ELR (cell line): ENCODE measurements at places on chromosomes 6 and 20.

GRCh38 chr6:30325150-30325872 lies 1.4 kb upstream of the TRIM39 start:
- DNase-seq, result peak; percentile 86

GRCh38 chr6:49790341-49790740 lies 3.3 kb upstream of the PGK2 start:
- no peak for DNase-seq

DNA sequence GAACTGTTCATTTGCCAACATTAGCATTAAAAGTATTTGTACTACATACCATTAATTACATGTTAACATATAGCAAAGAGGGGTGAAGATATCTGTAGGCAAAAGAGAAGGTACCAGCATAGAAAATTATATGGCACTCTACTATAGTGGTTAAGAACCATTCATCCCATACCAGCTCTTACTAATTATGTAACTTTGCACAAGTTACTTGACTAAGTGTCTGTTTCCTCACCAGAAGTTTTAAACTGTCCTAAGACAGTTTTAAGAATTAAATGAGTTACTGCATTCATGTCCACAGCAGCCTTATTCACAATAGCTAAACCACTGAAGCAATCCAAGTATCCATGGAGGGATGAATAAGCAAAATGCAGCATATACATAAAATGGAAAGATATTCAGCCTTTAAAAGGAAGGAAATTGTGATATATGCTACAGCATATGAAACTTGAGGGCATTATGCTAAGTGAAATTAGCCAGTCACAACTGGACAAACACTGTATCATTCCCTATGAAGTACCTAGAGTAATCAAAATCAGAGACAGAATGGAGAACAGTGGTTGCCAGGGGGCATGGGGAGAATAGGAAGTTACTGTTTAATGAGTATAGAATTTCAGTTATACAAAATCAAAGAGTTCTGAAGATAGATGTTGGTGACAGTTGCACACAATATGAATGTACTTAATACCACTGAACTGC lies 98.9 kb downstream of the RNGTT start:
- DNase-seq, result no peak

GRCh38 chr6:138736640-138737039 lies 36.9 kb upstream of the CCDC28A start:
- no peak for DNase-seq

GRCh38 chr6:45378334-45378926 lies 696 bp upstream of the SUPT3H start:
- DNase-seq, result no peak

- DNase-seq, result peak; percentile 78
Measured at GRCh38 chr20:11850901-11851300, 66.8 kb upstream of the BTBD3 start.

DNA sequence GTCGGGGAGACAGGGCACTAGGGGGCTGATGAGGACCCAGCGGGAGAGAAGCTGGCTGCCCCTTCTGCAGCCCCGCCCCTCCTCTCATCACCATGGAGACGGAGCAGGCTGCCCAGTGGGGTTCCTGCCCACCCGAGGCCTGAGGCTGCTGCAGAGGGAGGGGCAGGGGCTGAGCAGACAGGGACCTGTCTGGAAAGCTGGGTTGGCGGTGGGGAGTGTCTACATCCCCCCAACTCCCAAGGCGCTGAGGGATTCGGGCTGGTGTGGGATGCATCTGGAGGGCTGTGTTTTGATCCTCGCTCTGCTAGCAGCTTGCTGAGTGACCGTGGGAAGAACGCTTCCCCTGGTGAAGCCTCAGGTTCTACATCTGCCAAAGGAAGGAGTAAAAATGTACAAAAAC lies 1.2 kb upstream of the BPI start:
- DNase-seq, result no peak

DNA sequence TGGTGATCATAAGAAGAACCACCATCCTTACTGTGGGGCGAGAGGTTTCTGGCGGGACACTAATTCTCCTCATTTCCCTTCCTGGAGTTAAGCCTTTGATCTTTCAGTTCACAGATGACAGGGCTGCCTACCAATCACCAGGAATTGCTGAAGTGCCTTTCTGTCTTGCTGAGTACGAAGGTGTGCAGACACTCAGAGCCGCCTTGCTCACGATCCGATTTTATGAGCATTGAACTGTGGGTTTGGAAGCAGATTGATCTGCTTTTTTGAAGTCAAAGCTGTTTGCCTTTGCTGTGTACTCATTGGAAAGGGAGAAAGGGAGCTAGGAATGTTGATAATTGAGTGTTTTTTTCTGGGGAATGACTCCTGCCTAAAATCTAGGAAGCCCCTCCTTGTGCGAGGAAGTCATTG lies 129.1 kb upstream of the SALL4 start:
- no peak for DNase-seq

DNA sequence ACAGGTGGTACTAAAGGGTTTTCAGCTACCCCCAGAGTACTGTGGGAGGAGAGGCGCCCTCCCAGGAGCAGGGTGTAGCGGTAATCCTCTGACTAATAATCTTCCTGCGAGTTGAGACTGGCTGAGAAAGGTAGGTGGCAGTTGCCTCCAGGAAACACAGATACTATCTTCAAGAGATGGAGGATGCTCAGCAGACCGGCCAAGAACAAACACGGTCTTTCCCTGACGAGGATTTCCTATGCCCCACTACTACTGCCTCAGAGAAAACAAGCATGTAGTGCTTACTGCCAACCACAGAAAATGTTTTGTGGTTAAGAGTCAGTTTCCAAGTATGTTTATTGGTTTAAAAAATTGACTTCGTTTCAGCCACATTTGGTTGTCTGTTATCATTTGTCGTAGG lies 26.8 kb downstream of the C6orf89 start:
- peak; percentile 94 for DNase-seq

DNA sequence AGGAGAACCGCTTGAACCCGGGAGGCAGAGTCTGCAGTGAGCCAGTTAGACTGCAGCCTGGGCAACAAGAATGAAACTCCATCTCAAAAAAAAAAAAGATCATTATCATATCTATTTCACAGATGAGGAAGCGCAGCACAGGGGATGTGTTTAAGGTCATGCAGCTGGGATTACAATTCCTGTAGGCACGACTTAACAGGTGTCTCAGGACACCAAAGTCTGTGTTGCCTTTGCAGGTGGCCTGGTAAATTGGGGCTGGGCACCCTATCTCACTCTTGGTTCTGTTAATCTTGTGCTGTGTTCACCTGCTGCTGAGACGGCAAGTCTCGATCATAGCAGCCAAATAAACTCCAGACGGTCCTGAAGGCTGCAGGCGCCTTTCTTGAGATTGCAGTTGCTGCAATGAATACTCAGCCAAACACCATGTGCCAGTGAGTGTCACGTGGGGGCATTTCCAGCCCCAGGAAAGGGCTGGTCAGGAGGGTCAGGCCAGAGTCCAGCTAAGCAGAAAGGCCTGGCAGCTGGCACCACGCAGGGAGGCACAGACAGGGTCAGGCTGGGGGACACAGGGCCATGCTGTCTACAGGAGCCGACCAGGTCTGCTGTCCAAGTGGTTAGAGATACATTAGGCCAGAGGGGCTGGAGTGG lies 55.8 kb downstream of the FGD2 start:
- DNase-seq, result no peak

DNA sequence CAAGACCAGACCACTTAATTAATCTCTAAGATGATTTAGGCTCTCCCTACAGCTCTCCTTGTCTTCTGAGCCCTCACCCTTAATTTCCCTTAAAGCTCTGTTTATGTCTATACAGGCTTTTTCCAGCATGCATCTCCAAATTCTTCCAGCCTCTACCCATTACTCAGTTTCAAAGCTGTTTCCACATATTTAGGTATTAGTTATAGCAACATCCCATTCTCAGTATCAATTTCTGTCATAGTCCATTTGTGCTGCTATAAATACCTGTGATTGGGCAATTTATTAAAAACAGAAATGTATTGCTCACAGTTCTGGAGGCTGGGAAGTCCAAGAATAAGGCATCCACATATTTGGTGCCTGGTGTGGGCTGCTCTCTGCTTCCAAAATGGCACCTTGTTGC lies 2.3 kb upstream of the SERPINB1 start:
- no peak for DNase-seq

- peak; percentile 94 for DNase-seq
Measured at GRCh38 chr6:147675281-147675680, 166.8 kb downstream of the SAMD5 start.

GRCh38 chr6:20946022-20946421 lies 411.8 kb downstream of the CDKAL1 start:
- DNase-seq, result peak; percentile 57

GRCh38 chr6:39979461-39980328 lies 45.4 kb upstream of the MOCS1 start:
- no peak for DNase-seq

DNA sequence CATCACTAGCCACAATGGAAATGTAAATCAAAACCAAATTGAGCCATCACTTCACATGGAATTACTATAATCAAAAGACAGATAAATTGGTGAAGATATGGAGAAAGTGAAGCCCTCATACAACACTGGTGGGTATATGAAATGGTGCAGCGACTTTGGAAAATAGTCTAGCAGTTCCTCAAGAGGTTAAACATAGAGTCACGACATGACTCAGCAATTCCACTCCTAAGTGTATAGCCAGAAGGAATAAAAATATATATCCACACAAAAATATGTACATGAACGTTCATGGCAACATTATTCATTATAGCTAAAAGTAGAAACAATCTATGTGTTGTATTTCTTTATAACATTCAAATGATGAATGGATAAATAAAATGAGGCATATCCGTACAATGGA lies 33.1 kb upstream of the SH3BGRL2 start:
- no peak for DNase-seq

- no peak for DNase-seq
Measured at GRCh38 chr6:84019842-84020211, 13.7 kb upstream of the MRAP2 start.

DNA sequence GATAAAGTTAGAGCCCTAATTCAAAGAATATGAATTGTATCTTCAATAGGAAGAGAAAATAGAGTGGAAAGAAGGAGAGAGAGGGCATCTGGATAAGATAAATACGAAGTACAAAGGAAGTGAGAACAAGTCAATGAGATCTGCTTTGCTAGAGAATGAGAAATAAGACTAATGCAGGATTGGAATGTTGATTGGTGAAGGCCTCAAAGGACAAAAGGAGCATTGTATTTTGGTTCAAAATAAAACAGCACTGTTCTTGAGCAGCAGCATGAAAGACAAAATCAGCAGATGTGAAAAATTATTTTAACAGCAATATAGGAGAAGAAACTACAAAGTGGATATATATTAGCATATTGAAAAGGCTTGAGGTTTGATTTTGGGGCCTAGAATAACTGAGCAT lies 5.1 kb upstream of the TMEM244 start:
- DNase-seq, result no peak

DNA sequence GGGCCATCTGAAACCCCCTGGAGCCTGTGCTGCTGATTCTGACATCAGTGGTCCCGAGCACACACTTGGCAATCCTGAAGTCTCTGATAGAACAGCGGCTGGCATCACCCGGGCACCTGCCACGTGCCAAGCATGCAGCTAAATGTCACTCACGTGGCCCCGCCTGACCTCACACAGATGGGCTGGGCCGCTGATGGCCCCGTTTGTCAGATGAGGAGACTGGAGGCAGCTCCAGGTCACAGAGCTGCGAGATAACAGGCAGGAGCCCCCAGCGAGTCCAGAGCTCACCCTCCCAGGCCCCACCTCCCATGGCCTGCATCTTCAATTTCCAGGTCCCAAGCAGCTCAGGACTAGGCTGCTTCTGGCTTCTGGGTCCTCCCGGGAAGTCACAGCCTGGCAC lies 67.2 kb downstream of the YTHDF1 start:
- DNase-seq, result no peak

DNA sequence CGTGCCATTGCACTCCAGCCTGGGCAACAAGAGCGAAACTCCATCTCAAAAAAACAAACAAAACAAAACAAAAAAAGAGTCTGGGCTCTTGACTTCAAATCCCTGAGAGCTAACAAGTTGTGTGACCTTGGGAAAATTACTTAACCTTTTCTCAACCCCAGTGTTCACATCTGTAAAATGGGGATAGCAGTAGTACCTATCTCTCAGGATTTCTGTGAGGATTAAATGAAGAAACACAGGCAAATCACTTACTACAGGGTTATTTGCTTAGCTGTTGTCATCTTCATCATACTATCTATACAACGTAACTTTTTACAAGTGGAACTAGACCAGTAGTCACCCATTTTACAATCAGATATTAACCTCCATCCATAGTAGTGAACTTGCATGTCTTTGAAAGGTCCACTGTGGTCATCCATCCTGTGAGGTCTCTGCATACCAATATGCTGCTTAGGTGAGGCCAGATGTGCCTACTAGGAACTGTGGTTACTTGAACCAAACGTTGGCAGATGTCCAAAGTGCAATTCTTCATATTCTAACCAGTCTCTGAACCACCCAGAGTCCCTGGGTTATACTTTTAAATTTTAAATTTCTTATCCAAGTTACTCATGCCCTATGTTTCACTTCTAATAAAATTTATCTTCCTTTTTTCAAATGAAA lies 128.9 kb upstream of the BEND3 start:
- DNase-seq, result no peak

- no peak for DNase-seq
Measured at GRCh38 chr6:148339766-148340165, 2.9 kb upstream of the SASH1 start.

DNA sequence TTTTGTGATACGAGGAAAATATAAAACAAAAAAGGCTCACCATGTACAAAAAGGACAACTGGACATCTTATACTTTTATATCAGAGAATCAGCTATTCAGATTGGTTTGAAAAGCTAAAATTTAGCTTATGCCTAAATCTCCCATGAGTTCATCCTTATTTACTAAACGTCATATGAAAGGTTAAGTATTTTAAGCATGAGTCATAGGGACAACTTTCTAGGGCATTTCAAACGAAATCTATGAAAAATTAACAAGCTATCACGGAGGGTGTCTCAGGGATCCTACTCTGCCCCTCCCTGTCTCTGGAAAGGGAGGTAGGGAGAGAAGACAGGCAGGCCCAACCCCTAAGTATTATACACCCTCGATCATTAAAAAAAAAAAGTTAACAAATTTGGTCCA lies 124.1 kb upstream of the LOC128125822 start:
- DNase-seq, result peak; percentile 35

GRCh38 chr20:15319439-15319838 lies 982.0 kb upstream of the FLRT3 start:
- DNase-seq, result no peak

GRCh38 chr6:31701666-31702404 lies 1.3 kb downstream of the ABHD16A start:
- DNase-seq, result peak; percentile 39

DNA sequence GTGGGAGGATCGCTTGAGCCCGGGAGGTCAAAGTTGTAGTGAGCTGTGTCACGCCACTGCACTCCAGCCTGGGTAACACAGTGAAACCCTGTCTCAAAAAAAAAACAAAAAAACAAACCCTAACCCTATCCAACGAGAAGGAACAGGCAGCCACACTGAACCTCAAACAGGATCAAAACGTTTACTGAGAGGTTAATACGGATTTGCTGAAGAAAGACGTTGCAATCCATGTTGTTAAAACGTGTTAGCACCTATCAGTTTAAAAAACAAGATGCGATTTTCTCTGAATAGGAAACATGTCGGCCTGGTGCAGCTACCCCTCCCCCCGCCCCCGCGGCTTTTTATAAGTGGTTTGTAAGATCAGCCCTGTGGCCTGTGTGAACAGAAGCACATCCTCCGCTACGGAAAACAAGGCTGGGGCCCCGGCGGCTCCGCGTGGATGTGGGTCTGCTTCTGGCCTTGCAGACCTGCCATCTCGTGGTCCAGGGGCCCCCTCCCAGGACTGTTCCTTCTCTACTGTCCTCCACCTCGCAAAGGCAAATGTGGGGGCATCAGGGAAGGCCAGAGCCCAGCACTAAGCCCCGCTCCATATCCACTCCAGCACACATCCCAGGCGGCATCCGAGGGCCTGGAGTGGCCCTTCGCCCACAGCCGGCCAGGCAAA lies 11.4 kb downstream of the SLC2A4RG start:
- no peak for DNase-seq
